Ovary (tissue), 10 donors: ENCODE measurements at places on chromosomes 4 and X. TPM values are rescaled to one million over a fixed set of nuclear protein-coding genes. Genes with fewer than 3 reads are reported as not detected.
A peak's percentile ranks its signal among the peaks of the same experiment; 100 is the strongest.

DNA sequence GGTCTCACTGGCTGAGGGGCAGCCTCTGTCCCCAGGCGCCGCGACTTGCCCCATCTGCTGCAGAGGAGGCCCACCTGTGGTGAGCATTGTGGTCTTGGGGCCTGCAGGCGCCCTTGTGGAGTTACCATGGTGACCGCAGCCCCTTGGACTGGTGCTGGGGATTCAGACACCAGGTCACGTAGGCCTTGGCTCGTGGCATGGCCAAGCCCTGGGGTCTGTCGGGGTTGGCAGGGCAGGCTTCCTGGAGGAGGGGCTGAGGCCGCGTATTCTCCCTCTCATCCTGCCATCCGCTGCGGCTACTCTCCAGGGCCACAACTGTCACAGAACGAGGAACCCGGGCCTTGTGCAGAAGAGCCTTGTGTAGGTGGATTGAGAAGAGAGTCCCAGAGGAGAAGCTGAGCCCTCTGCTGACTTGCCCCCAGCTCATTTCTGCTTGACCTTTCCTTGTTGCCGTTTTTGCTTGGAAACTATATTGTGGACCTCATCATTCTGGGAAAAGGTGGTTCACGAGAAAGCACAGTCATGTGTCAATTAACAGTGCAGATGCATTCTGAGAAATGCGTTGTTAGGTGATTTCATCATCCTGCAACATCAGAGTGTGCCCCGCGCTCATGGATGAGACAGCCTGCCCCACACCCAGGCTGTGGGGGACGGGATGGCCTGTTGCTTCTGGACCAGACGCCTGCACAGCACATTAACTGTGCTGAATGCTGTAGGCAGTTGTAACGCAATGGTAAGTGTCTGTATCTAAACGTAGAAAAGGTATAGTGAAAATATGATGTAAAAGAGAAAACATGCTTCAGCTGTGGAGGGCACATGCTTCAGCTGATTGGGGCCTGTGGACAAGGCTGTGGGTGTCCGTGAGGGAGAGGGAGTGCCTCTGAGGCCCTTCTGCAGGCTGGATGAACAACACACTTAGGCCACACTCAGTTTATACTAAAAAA, 38.5 kb downstream of the TRMT44 start:
- H3K36me3 ChIP-seq, result no peaks in the 10 kb centered on the region
- DNase-seq, result no peak
- H3K27me3 ChIP-seq, result no peaks in the 10 kb centered on the region
- peaks cover 18% of the 10 kb centered on the region for H3K4me1 ChIP-seq

DNA sequence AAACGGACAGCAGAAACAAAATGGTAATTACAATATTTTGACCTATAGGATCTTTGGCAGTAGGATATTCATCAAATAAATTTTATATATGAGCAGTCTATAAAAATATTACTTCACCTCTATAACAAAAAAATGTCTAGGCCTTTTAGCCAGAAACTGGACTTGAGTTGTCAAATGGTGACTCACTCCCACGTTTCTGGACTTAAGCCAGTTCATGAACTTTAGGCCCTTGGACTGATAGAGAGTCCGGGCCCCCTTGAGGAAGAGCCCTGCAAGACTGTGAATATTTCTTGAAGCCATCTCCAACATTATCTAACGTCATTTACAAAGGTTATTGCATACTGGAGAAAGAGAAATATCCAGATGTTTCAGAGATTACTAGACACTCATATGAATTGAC, 106.8 kb upstream of the FAM47A start:
- no peak for DNase-seq
- H3K36me3 ChIP-seq, result no peaks in the 10 kb centered on the region
- no peaks in the 10 kb centered on the region for H3K27me3 ChIP-seq
- no peak overlapping the region for H3K27ac ChIP-seq
- H3K4me3 ChIP-seq, result no peak overlapping the region

- no peaks in the 10 kb centered on the region for H3K27me3 ChIP-seq
- H3K4me1 ChIP-seq, result no peaks in the 10 kb centered on the region
- DNase-seq, result no peak
- H3K36me3 ChIP-seq, result no peaks in the 10 kb centered on the region
Observed at GRCh38 chr4:3756343-3757059, 9.7 kb upstream of the ADRA2C start.

DNA sequence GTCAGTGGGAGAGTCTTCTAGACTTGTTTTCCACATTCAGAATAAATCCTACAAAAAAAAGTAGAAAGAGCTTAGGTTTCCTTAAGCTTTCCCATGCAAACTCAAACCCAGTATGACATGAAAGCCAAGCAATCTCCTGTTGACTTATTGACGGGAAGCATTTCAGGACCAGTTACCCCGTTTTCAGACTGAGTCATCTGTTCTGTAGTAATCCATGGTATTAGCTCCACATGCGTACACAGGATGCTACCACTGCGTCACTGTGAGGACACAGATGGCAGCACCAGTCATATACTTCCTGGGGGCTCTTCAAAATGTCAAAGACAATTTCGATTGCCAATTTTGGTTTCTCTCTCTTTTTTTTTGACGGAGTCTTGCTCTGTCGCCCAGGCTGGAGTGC, 224.9 kb upstream of the MAD2L1 start:
- H3K27ac ChIP-seq, result no peak overlapping the region
- H3K36me3 ChIP-seq, result no peaks in the 10 kb centered on the region
- no peaks in the 10 kb centered on the region for H3K27me3 ChIP-seq
- no peak overlapping the region for H3K4me3 ChIP-seq
- no peak for DNase-seq

DNA sequence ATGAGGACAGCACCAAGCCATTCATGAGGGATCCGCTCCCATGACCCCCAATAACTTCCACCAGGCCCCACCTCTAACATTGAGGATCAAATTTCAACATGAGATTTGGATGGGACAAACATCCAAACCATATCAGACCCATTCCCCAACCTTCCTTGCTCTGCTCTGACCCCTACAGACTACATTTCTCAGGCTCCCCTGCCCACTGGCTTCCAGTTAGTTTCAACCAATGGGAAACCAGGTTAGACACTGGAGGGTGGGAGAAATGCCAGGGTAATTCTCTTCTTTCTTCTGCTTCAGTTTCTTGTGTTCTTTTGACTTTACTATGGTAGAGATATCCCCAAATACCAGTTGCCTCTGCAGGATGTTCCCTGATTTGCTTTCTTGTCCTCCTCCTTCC, 125.7 kb downstream of the CLCN4 start:
- H3K27me3 ChIP-seq, result no peaks in the 10 kb centered on the region
- H3K4me3 ChIP-seq, result no peak overlapping the region
- no peak overlapping the region for H3K27ac ChIP-seq
- no peaks in the 10 kb centered on the region for H3K36me3 ChIP-seq
- no peak for DNase-seq
- H3K4me1 ChIP-seq, result no peaks in the 10 kb centered on the region

DNA sequence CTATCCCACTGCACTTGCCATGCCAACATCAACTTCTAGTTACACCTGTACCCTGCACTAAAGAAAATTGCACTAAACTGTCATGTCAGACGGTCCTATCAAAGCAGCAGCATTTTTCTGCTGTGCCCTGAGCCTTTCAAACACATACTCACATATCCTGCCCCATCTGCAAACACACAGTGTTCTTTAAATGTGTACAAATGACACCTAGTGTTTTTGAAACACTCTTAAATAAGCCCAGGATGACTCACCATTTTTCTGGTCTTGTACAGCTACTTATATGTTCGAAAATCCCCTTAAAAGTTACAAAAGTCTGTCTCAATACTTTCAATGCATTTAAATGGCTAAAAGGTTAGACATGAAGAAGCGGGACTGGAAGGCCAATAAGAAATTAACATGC, 346.7 kb upstream of the PPARGC1A start:
- H3K36me3 ChIP-seq, result no peaks in the 10 kb centered on the region
- no peak overlapping the region for H3K27ac ChIP-seq

DNA sequence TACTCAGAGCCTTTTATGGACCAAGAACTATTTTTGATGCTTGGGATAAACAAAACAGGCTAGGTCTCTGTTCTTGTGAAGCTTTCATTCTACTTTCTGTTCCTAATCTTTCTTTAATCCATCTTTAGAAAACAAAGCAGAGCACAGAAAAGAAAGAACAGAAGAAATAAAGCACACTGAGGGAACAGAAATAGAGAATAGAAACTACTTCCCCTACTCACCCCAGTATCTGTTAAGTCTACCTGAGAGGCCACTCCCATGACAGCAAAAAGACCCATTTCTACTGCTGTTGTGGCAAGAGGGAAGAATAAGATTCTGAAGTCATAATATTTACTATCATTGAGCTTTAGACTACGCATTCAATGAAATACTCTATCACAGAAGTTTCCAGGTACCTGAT, 9.2 kb downstream of the RFC1 start:
- H3K27ac ChIP-seq, result no peak overlapping the region
- peaks cover 5% of the 10 kb centered on the region for H3K4me1 ChIP-seq
- no peak for DNase-seq
- no peak overlapping the region for H3K4me3 ChIP-seq
- no peaks in the 10 kb centered on the region for H3K36me3 ChIP-seq

- no peaks in the 10 kb centered on the region for H3K27me3 ChIP-seq
- no peak overlapping the region for H3K4me3 ChIP-seq
- no peaks in the 10 kb centered on the region for H3K4me1 ChIP-seq
Observed at GRCh38 chrX:77003956-77004355, 443.2 kb upstream of the FGF16 start.

GRCh38 chr4:38967260-38968095, 64.7 kb downstream of the TMEM156 start:
- H3K27ac ChIP-seq, result no peak overlapping the region
- no peaks in the 10 kb centered on the region for H3K36me3 ChIP-seq
- no peaks in the 10 kb centered on the region for H3K4me1 ChIP-seq
- H3K27me3 ChIP-seq, result no peaks in the 10 kb centered on the region
- no peak for DNase-seq
- no peak overlapping the region for H3K4me3 ChIP-seq

DNA sequence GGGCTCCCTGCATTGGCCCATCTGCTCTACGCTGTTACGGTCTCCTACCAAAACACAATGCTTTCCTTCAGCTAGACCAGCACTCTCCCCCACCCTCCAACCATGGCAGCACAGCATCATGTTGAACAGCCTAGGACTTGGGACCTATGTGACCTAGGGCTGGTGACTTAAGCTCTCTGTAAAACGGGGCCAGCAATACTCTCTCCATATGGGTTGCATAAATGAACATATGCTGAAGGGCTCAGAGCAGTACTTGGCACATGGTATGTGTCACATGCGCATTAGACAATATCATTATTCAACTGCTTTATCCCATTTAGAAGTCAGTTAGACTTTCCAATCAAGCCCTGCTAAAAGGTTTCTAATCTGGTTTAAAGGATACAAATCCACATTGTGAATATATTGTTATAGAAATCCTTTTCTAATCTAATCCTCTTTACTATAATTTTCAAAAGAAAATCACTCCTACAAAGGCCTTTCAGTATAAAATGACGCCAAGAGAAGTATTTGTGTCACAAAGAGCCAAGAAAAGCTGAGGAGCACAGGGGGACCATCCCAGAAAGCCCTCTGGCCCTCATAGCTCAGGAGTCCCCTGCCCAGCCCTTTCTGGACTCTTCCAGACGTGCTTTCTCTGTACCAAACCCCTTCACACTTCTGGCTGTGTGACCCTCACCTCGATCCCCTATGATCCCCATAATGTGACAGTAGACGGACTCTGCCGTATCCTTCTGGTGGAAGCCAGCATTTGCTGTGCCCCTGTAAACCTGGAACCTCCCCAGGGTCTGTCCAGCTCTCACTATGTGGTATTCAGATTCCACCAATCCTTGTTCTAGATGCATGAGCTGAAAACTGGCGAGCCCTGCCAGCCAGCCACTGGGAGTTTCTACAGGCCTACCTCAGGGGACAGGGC, 42.3 kb downstream of the NSG1 start:
- no peak for DNase-seq
- H3K4me3 ChIP-seq, result no peak overlapping the region
- peaks cover 5% of the 10 kb centered on the region for H3K4me1 ChIP-seq
- no peaks in the 10 kb centered on the region for H3K27me3 ChIP-seq

The EMCN gene
- polyA plus RNA-seq, result 11.8 TPM

The MMRN1 gene
- polyA plus RNA-seq, result 30.8 TPM

DNA sequence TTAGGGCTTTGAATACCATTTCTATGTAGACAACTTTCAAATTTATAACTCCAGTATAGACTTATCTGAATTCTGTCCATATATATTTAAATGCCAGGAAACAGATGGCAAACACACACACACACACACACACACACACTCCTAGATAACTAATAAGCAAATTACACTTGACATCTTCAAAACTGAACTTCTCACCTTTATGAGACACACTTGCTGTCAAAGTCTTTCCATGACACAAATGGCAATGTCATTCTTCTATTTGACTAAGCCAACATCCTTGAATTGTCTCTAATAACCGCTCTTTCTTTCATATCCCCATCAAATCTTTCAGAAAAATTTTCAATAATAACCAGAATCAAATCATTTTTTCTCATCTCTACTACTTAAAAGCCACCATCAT, 402.4 kb downstream of the PCDH18 start:
- no peaks in the 10 kb centered on the region for H3K36me3 ChIP-seq
- no peak for DNase-seq
- no peak overlapping the region for H3K27ac ChIP-seq

The SUPT20HL2 gene
- 0.04 TPM for polyA plus RNA-seq

DNA sequence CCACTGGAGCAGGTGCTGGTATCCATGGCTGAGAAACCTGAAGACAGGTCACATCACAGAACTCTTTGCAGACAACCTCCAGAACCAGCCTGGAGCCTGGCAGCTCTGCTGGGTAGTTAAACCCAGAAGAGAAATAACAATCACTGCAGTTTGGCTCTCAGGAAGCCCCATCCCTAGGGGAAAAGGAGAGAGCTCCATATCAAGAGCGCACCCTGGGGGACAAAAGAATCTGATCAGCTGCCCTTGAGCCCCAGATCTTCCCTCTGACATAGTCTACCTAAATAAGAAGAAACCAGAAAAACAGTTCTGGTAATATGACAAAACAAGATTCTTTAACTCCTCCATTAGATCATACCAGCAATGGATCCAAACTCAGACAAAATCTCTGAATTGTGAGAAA, 823.2 kb upstream of the FRG1 start:
- no peaks in the 10 kb centered on the region for H3K4me1 ChIP-seq
- no peak overlapping the region for H3K27ac ChIP-seq
- H3K27me3 ChIP-seq, result no peaks in the 10 kb centered on the region
- H3K36me3 ChIP-seq, result no peaks in the 10 kb centered on the region
- H3K4me3 ChIP-seq, result no peak overlapping the region

The DGKK gene
- not detected for polyA plus RNA-seq

- H3K4me3 ChIP-seq, result no peak overlapping the region
- DNase-seq, result peak; percentile 41
- H3K27me3 ChIP-seq, result no peaks in the 10 kb centered on the region
- peak overlapping the region; percentile 13 for H3K27ac ChIP-seq
- H3K4me1 ChIP-seq, result peaks cover 3% of the 10 kb centered on the region
Observed at GRCh38 chr4:83582289-83582785, 46.4 kb downstream of the GPAT3 start.

The SMIM10 gene
- polyA plus RNA-seq, result 17.9 TPM

GRCh38 chr4:133982533-133983224, 218.9 kb downstream of the PABPC4L start:
- no peak overlapping the region for H3K27ac ChIP-seq
- H3K27me3 ChIP-seq, result no peaks in the 10 kb centered on the region
- H3K4me1 ChIP-seq, result no peaks in the 10 kb centered on the region
- DNase-seq, result no peak

The PFKFB1 gene
- 0.07 TPM for polyA plus RNA-seq

The SH2D1A gene
- 0.88 TPM for polyA plus RNA-seq

The ESX1 gene
- not detected for polyA plus RNA-seq
